ENCODE measurements at places on chromosomes 6 and 20.
A peak's percentile ranks its signal among the peaks of the same experiment; 100 is the strongest.

DNA sequence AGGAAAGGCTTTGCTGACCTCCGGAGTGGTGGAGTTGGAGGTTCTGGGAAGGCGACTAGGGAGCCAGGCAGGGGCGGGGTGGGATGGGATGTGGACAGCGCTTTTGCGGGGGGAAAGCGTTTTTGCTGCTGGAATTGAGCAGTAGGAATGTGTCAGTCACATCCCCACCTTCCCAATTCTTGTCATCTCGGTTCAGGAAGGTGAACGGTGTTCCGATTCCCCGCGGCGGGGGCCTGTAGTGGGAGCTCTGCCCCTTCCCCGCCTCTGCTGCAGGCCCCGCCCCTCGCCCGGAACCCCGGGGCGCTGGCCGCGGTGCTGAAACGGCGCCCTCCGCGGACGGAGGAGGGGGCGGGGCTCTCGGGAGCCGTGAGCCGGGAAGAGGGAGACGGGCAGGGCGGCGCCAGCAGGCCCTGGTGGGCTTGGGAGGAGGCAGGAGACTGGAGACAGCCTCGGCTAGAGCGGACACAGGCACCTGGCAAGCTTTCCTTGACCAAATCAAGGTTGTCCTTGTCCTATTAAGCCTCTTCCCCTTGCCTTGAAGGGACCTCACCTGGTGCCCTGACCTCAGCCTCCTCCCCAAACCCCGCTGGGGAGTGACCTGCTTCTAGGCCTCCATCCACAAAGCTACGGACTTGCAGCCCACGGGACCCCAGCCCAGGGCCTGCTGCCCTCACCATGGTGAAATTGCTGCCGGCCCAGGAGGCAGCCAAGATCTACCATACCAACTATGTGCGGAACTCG lies at the start of gene LHFPL5:
Gene LHFPL5 (plus strand): TSS at position 357 of the 741 bp plus-strand sequence. CDS start 319 bp downstream, at position 676.
- DNase-seq = peak; percentile 40

DNA sequence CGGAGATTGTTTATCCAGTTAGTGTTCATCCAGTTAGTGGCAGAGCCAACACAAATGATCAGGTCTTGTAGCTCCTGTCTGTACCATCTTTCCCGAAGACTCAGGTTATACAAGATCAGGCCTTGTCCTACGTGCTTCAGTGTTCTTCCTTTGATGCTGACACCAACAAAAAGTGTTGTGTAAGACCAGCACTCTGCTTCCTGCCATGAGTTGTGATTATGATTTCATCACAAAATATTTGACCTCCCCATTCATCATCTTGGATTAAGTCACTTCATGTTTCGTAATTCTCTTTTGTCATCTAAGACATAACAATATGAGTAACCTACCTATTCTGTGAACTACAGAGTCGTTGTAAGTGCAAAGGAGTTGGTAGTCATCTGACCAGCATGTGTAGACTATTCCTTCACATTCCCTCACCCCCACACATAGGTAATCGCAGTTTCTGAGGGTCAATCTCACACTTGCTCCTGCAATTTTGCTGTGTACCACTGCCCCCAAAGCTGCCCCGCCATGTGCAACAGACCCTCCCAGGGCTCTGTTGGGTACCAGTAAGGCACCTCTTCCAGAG lies 135.6 kb upstream of the SLC22A23 start:
- DNase-seq = no peak

GRCh38 chr20:19981031-19981451 lies 36.1 kb upstream of the NAA20 start:
- no peak for DNase-seq

DNA sequence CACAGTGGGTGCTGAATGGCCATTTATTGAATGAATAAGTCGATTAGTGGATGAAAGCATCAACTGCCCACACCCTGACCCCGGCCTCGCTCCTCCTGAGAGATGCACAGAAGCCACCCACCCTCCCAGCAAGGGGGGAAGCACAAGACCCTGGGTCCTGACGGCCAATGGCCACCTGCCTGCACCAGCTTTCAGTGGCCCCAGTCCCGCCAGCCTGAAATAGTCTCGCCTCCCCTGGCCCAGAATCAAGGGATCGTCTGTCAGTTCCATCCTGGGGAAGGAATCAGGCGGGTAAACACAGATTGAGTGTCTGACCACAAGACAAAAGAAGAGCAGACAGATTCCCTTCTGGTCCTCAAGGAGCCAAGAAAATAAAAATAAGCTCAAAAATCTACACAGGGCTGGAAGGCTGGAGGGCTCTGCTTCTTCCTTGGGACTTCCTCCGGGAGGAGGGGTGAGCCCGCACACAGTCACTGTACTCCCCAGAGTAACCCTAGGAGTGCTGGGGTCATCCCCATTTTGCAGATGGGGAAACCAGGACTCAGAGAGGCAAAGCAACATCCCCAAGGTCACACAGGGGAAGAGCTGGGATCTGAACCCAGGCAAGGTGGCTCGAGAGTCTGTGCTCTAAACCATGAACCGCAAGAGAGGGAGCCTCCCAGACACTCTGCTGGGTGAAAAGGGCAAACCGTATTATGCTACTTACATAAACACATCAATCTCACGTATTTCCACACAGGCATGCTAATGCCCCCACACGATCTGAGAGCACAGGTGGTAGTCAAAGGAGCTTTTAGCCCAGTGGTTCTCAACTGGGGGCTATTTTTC lies 7.8 kb downstream of the PREX1 start:
- DNase-seq = no peak

DNA sequence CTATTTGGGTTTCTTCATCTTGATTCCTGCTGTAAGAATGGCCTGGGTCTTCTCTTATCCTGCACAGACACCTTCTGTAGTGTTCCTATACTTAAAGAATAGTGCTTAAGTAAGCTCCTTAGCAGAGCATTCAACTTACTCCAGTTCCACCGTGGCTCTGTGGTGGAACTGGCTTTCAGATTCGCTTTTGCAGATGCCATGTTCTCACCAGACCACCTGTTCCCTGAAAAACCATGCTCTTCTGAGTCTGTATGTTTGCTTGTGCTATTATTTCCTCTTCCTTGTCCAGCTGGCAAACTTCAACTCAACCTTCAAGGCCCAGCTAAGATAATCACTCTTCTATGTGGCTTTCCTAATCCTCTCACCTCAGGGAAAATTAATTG lies 4.9 kb downstream of the ELMO2 start:
- no peak for DNase-seq

DNA sequence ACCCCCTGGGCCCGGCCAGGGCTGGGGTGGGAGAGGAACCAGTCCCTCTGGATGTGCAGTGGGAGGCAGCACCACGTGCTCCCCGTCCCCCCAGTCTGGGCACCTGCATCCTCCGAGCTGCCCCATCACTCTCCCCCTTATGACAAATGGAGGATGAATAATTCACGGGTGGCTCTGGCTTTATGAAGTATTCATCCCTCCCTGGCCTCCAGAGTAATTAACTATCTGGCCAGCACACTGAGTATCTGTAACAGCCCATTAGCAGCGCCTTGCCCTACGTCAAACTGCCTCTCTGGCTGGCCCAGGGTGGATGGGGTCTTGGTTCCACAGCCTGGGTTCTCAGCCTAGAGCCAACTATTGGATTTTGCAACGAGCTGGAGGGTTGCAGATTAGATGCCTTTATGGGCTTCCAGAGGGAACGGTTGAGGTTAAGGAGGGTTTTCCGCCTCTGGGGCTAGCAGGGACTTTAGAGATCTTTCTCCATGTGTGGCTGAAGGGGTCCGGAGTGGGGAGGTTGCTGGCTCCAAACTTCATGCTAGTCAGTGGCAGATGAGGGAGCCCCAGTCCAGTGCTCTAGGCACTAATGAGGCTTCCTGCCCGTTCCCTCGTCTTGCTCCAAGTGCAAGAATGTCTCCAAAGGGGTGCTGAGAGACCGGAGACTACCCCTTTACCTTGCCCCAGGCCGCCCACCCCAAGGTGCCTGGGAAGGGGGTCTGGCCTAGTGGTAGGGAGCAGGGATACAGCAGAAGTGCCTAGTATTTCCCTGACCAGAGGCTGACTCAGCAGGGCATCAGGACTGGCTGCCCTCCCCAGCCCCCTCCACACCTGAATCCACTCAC lies 53.5 kb upstream of the MLN start:
- DNase-seq = no peak

DNA sequence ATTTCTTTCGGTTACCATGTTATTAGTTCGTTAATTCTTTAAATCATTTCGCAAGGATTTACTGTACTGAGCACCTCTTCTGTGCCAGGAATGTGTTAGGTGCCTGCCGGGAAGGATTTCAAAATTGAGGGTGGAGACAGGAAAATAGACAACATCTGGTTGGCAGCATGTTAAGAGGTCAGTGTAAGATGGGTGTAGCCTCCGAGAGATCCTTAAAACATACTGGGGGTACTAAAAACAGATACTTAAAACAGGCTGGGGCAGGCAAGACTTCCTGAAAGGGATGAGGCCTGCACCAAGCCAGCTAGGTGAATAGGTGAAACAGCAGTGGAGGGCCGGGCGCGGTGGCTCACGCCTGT lies 178.0 kb upstream of the SGK1 start:
- DNase-seq = no peak

DNA sequence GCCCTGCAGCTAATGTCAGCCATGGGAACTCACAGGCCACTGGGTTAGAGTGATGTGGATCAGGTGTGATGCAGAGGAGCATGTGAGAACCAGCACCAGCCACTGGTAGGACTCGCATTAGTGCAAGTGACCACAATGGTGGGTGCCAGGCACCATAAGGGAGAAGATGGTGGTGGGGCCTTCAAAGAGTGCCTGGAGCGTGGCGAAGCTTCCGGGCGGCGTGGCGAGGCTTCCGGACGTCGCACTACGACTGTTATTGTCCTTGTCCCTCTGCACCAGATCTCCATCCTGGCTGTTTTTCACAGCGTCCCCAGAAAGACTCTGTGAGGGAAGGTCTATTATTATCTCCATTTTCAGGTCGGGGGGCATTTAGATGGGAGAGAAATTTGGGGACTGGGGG lies 43.9 kb downstream of the C20orf203 start:
- no peak for DNase-seq

DNA sequence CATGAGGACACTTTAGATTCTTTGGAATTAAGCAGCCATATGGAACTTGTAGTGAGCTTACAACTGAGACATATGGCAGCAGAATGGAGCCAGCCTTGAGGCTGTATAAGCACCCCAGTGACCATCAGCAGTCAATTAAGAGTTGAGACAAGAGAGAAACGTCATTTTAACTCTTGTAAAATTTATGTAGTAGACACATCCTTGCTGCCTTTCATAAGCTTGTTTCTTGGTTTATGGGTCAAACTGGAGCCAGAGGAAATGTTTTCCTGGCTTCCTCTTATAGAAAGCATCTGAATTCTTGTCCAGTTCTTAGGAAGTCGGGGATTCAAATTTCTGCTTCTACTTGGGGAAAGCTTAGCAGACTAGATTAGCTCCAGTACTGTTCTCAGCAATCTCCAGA lies 745.1 kb upstream of the MARCKS start:
- DNase-seq = no peak

DNA sequence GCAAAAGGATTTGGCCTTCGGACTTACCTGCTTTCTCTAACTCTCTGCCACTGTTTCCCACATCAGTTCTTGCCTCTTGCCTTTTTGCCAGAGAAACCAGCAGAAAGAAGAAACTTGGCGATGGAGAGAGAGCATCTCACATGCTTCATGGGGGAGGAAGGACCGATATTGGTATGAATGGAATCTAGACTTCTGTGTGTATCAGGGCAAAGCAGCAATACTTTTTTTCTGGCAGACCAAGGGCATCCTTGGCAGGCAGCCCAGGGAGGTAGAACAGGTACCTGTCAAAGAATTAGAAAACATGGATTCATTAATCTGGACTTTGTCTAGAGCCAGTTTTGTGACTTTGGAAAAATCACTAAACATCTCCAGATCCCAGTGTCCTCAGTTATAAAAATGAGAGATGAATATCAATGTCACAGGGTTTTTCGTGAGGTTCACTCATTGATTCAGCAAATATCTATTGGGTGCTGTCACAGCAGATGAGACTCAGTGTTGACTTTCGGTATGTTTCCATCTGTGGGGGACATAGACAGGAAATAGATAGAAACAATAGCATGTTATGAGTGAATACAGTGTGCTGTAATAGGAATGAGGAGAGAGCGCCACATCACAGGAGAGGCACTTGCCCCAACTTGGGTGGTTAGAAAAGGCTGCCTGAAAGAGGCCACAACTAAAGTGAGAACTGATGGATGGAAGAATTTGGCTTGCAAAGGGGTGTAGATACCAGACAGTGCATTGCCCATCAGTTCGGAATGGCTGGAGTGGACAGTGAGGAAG lies 114.1 kb downstream of the CD83 start:
- peak; percentile 42 for DNase-seq

GRCh38 chr20:32966881-32967781 lies 37.1 kb downstream of the SUN5 start:
- peak; percentile 61 for DNase-seq

DNA sequence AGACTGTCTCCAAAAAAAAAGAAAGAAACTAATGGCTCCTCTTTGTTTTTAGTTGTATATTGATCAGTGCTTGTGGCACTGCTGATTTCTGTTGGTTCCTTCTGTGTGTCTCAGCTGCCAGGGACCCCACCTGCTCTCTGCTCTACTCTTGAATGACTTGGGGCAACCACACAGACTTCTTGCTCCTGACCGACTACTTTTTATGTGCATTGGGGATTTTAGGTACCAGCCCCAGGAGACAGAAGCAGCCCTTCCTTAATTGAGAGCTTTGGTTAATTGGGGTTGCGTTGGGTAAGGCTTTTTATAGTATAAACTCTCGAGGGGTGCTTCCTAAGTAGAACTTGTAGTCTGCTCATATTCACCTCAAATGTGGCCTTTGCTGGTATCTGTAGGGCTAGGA lies 6.9 kb downstream of the STK35 start:
- no peak for DNase-seq

DNA sequence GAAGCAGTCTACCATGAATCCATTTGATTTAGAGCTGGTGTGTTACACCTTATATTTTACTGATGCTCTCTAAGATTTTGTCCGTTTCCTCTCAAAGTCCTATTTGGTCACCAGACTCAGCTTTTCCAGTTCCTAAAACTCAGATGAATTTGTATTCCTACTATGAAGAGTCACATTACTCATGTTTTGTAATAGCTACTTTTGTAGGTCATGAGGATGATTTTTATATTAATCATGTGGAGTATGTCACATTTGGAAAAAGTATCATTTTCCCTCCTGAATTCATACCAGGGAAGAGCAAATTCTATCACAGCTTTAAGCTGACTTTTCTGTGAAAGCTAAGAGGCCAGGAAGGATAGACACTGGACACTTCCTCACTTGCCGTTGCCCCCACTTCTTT lies 140.6 kb upstream of the SCGN start:
- DNase-seq = no peak

DNA sequence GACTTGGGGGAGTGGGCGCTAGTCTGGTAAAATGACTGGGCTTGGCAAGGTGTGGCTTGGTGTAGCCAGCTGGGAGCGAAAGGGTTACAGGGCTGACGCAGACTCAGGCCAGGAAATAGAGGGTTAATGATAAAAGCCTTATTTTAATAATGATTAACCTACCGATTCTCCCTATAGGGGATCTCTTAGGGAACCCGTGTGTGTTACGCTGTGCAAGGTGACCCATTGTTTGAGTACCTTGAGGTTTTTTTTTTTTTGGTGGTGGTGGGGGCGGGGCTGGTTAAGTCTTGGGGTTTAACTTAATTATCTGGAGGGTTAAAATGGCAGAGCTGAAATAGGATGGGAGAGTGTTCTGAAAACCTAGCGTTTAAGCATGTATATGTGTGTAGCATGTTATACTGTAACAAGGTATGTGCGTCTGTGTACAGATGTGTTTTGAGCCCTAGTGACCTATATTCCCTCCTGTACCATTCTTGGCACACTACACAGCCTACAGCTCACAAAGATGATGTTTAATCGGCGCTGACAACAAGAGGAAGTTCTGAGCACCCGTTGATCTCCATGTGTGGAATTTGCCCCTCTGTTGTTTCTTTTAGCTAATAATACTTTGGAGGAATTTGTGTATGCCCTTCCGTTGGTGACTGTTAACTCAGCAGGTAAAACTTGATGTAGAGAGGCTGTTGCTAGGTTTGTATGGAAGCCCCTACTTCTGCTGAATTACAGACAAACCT lies 1.3 kb downstream of the CARMIL1 start:
- DNase-seq = peak; percentile 36

- no peak for DNase-seq
These were observed 274.3 kb downstream of the QKI start for GRCh38 chr6:163688739-163689362.

Data from stimulated activated CD4-positive, alpha-beta T cell treated with anti-CD3 and anti-CD28 coated beads, Interleukin-1b, Interleukin-23, amount 100 ng/mL, for 48 hours (primary cell).